Type B pancreatic cell (in vitro differentiated cells): ENCODE measurements at places on chromosomes 4 and X. TPM values are rescaled to one million over a fixed set of nuclear protein-coding genes. Genes with fewer than 3 reads are reported as not detected.

The RAB9B gene
- total RNA-seq = 1.4 and 2.8 TPM in 2 replicates

The C4orf50 gene
- 0.19 and 0.52 TPM in 2 replicates for total RNA-seq

The SLC7A11 gene
- total RNA-seq = 6.3 and 13.7 TPM in 2 replicates

The ALG13 gene
- total RNA-seq = 67.2 and 71.8 TPM in 2 replicates

The MUC7 gene
- not detected in 2 replicates for total RNA-seq

DNA sequence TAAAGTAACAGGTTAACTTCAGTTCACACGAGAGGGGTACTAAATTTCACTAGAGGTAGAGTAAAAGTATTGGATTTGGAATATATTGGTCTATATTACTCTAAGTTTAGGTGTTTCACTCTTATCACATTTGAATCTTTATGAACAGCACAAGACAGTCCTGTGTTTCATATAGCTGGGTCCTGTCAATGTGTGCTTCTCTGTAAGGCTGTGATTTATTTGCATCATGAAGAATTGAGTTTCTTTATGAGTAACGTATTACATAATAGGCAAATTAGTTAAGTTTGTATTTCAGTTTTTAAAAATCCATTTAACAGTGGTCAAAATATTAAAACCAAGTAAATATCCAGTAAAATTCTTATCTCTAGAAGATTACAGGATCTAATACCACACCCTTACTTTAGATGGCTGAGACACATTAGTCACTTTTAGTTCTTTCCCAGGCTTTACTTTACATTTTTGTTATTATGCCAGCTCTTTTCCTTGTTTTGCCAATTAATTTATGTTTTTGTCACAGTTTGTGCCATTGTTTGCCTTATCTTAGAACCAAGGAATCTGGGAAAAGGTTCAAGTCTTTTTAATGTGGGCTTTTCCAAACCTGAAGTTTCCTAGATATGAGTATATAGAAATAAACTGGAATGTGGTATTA is 32.1 kb downstream of the NUDT6 start:
- no peak for DNase-seq
- no peaks in the 10 kb centered on the region for H3K27me3 ChIP-seq
- H3K4me3 ChIP-seq = no peak overlapping the region

DNA sequence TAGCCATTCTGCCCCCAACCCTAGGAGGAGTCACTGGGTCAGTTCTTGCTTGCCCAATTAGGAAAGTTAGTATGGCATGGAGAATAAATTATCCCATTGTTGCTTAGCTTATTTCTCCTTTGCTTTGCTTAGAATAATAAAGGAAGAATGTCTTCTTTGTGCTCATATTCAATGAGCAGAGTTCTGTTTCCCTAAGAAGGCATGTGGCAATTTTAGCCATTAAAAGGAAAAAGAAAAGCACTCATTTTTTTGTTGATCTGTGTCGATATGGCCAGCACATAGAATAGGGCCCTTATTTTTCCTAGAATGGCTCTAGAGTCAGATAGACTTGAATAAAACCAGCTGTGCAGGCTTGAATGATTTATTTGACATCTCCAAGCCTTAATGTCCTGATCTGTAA is 166.4 kb upstream of the PPARGC1A start:
- H3K36me3 ChIP-seq = no peaks in the 10 kb centered on the region
- no peaks in the 10 kb centered on the region for H3K4me1 ChIP-seq
- no peak overlapping the region for H3K27ac ChIP-seq
- H3K4me3 ChIP-seq = no peak overlapping the region
- DNase-seq = no peak
- H3K27me3 ChIP-seq = no peaks in the 10 kb centered on the region

DNA sequence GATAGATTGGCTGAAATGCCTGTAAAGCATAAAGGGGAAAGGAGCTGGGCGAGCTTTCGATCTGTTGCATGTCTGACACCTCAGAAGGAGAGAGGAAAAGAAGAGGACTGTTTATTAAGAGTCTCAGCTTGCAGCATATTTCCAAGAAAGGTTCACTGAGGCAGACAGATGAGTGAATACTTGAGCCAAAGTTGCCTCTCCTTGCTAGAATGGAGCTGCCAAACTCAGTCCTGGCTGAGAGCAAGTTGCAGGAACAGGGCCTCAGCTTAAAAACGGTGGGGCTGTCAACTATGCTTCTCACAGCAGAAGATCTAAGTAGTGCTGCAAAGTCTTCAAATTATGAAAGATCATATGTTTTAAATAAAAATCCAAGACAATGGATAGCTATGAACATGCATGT is 707.5 kb downstream of the PCDH7 start:
- no peaks in the 10 kb centered on the region for H3K27me3 ChIP-seq
- H3K27ac ChIP-seq = no peak overlapping the region
- DNase-seq = no peak
- no peaks in the 10 kb centered on the region for H3K36me3 ChIP-seq
- no peak overlapping the region for H3K4me3 ChIP-seq

GRCh38 chr4:154985673-154986072 is 204.6 kb downstream of the RBM46 start:
- no peak overlapping the region for H3K4me3 ChIP-seq
- H3K36me3 ChIP-seq = no peaks in the 10 kb centered on the region
- H3K4me1 ChIP-seq = no peaks in the 10 kb centered on the region
- H3K27ac ChIP-seq = no peak overlapping the region
- peaks cover 7% of the 10 kb centered on the region for H3K27me3 ChIP-seq

DNA sequence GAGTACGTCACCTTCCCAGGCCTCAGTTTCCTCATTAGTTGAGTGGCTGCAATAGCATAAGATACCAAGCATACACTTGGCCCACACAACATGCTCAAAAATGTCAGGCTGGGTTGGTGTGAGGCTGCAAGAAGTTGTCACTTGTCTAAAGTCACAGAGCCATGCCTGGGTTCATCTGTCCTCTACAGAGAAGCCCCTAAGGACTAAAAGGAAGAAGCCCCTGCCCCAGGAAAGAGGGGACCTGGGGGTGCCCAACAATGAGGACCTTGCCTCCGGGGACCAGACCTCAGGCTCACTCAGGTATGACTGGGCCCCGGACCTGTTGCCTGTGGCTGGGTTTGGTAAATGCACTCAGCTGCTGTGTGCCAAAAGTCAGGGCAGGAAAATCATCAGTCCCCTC is 82.7 kb downstream of the CRMP1 start:
- no peak overlapping the region for H3K4me3 ChIP-seq
- no peak for DNase-seq
- H3K36me3 ChIP-seq = peaks cover 36% of the 10 kb centered on the region

DNA sequence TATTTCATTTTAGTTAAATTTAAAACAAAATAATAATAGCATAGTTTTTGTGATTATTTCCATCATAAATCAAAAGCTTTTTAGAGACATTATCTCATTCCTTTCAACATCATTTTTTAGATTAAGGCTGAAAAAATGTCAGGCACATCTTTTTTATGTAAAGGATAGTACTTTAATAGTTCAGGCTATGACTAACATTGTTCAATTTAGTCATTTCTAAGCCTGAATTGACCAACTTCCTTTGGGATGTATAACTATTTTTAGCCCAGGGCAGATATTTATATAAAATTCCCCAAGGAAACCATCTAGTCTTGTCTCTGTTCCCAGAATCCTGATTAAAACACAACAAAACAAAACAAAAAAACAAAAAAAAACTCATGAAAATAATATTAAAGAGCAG is 145.6 kb upstream of the PCDH18 start:
- H3K27ac ChIP-seq = no peak overlapping the region
- peaks cover 3% of the 10 kb centered on the region for H3K36me3 ChIP-seq
- peaks cover 27% of the 10 kb centered on the region for H3K4me1 ChIP-seq
- no peaks in the 10 kb centered on the region for H3K27me3 ChIP-seq
- no peak overlapping the region for H3K4me3 ChIP-seq

GRCh38 chr4:2352729-2353221 is 65.7 kb downstream of the ZFYVE28 start:
- no peak overlapping the region for H3K4me3 ChIP-seq
- no peak overlapping the region for H3K27ac ChIP-seq
- DNase-seq = peak; percentile 58

DNA sequence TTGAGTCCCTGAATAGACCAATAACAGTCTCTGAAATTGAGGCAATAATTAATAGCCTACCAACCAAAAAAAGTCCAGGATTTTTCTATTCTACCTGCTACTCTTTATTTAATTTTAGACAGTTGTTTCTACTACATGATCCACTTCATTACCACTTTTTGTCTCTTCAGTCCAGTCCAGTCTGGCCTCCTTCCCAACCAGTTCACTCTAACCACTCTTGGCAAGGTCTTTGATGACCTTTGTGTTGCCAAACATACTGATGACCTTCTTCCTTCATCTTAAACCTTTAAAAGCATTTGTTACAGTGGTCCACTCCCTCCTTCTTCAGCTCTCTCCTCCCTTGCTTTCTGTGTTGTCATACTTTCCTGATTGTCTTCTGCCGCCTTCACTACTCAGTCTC is 12.8 kb upstream of the UBQLN2 start:
- H3K27me3 ChIP-seq = no peaks in the 10 kb centered on the region
- no peak overlapping the region for H3K27ac ChIP-seq
- no peaks in the 10 kb centered on the region for H3K36me3 ChIP-seq
- H3K4me3 ChIP-seq = no peak overlapping the region
- H3K4me1 ChIP-seq = no peaks in the 10 kb centered on the region

- H3K27me3 ChIP-seq = no peaks in the 10 kb centered on the region
- no peaks in the 10 kb centered on the region for H3K4me1 ChIP-seq
- H3K36me3 ChIP-seq = no peaks in the 10 kb centered on the region
- no peak overlapping the region for H3K27ac ChIP-seq
These were observed 162.1 kb upstream of the EMCN start for GRCh38 chr4:100679926-100680325.

DNA sequence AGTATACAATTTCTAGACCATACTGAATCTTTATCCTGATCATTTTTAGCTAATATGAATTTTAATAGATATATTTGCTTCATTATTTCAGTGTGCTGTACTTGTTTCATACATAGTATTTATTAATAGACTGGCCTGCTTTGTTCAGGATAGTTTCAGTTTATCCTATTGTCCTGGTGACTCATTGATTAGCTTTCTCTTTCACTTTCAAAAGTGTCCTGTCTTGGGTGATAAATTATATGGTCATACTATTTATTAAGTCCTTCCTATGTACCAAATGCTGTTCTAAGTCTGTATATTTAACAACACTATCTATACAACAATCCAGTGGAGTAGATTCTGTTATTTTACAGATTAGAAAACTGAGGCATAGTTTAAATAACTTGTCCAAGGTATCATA is 153.8 kb upstream of the RAPGEF2 start:
- DNase-seq = no peak
- H3K4me3 ChIP-seq = no peak overlapping the region
- H3K4me1 ChIP-seq = no peaks in the 10 kb centered on the region

- no peak for DNase-seq
- H3K27me3 ChIP-seq = no peaks in the 10 kb centered on the region
- H3K4me1 ChIP-seq = no peaks in the 10 kb centered on the region
- H3K4me3 ChIP-seq = no peak overlapping the region
- H3K36me3 ChIP-seq = no peaks in the 10 kb centered on the region
- H3K27ac ChIP-seq = no peak overlapping the region
These were observed 221.0 kb downstream of the ANKRD50 start for GRCh38 chr4:124491361-124492145.

GRCh38 chr4:182695009-182695408 is 222.2 kb downstream of the DCTD start:
- H3K36me3 ChIP-seq = peaks cover 15% of the 10 kb centered on the region
- DNase-seq = no peak
- no peaks in the 10 kb centered on the region for H3K27me3 ChIP-seq
- no peak overlapping the region for H3K4me3 ChIP-seq
- H3K4me1 ChIP-seq = peaks cover 4% of the 10 kb centered on the region

- no peaks in the 10 kb centered on the region for H3K27me3 ChIP-seq
- DNase-seq = no peak
- H3K4me3 ChIP-seq = no peak overlapping the region
- no peaks in the 10 kb centered on the region for H3K4me1 ChIP-seq
These were observed 12.3 kb upstream of the SYTL5 start for GRCh38 chrX:37993837-37994619.

GRCh38 chrX:7054219-7055216 is 93.0 kb upstream of the STS start:
- H3K27ac ChIP-seq = peak overlapping the region; percentile 97
- H3K4me1 ChIP-seq = peaks cover 9% of the 10 kb centered on the region
- H3K27me3 ChIP-seq = no peaks in the 10 kb centered on the region
- no peak for DNase-seq
- no peak overlapping the region for H3K4me3 ChIP-seq

DNA sequence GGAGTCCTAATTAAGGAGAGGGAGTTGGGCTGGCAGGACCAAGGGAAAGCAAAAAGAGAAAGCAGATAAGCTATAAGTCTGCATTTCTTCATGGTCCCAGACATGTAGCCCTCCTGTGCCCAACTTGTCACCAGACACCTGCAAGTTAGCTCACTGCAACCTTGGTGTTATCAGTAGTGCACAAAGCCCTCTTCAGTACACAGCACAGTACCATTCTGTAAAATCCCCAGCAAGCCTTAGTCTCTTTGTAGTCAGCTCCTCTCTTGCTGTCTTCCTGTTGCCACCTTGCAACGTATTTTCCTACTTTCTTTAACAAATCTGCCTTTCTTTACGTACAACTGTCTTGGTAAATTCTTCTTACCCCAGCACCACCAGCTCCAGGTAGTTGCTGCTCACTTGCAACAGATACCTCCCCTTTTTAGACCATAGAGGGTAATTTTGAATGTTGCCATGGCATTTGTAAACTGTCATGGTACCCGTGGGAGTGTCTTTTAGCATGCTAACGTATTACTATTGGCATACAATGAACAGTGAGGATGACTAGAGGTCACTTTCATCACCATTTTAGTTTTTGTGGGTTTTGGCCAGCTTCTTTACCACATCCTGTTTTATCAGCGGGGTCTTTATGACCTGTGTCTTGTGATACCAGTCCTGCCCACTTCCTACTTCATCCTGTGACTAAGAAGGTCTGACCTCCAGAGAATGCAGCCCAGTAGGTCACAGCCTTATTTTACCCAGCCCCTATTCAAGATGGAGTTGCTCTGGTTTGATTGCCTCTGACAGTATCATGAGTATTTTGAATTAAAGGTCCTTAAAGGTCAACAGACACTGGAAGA is 28.3 kb upstream of the AP1S2 start:
- H3K27me3 ChIP-seq = peaks cover 2% of the 10 kb centered on the region
- no peak overlapping the region for H3K4me3 ChIP-seq
- H3K4me1 ChIP-seq = no peaks in the 10 kb centered on the region
- no peak overlapping the region for H3K27ac ChIP-seq
- no peaks in the 10 kb centered on the region for H3K36me3 ChIP-seq
- no peak for DNase-seq

DNA sequence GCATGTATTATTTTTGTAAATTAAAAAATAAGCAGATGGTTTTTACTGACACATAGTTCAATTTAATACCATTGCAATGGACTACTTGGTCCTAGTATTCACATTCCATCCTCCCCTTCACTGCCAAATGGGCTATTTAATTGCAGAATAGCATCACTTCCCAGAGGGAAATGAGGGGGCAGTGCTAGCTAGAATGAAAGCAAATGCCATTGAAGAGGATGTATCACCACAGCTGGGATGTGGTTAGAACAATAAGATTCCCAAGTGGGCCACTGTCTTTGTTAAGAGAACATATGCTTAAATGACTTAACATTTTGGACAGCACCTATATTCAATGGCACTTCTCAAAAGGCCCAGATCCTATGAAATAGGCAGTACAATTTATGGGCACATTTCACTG is 224.7 kb downstream of the RBMX2 start:
- H3K4me1 ChIP-seq = no peaks in the 10 kb centered on the region
- H3K36me3 ChIP-seq = peaks cover 19% of the 10 kb centered on the region
- H3K4me3 ChIP-seq = no peak overlapping the region
